ENCODE measurements at places on chromosomes 5 and 9.

GRCh38 chr9:126306071-126306647 is 20.5 kb upstream of the MVB12B start:
- no peak for DNase-seq

GRCh38 chr5:110736753-110737152 is 2.1 kb upstream of the SLC25A46 start:
- DNase-seq: no peak

DNA sequence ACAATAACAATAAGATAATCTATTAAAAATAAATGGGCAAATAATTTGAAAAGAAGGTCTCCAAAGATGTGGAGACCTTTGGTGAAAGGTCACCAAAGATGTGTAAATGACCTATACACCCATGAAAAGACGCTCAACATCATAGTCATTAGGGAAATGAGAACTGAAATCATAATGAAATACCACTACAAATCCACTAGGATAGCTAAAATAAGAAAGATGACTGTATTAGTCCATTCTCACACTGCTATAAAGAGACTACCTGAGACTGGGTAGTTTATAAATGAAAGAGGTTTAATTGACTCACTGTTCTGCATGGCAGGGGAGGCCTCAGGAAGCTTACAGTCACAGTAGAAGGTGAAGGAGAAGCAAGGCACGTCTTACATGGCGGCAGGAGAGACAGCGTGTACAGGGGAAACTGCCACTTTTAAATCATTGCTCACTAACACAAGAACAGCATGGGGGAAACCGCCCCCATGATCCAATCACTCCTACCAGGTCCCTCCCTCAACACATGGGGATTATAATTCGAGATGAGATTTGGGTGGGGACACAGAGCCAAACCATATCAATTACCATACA is 339.6 kb downstream of the ENC1 start:
- DNase-seq: no peak

DNA sequence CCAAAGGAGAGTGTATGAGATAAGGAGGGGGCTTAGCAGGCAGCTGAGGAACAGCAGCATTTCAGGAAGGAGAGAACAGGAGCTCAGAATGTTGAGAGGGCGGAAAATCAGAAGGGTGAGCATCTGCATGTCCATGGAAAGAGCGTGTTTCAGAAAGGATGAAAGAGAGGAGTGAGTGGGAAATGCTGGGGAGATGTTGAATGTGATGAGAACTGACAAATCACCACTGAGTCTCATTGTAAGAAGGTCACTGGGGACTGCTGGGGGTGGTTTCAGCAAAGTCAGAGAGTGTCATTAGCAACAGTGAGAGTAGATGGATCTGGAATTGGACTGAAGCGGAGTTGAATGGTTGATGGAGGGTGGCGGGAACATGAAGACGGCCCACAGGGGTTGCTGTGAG is 65.8 kb downstream of the ANKRD33B start:
- DNase-seq: no peak

DNA sequence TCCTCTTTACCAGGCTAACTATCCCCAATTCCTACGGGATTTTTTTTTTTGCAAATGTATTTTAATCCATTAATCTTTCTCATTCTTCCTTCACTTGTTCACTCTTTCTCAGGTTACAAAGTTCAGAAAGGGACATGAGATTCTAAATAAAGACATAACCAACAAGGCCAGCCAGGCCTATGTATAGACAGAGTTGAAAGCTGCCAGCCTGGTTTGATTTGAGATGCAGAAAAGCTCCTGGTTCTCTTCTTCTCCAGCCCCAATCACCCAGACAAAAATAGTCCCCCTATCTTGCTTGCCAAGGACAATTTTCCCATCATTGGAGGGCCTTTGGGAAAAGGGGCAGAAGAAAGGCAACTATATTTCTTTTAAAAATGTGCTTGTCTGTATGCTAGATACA is 398.8 kb downstream of the NFIB start:
- no peak for DNase-seq

GRCh38 chr9:89001917-89002540 is 10.8 kb downstream of the S1PR3 start:
- no peak for DNase-seq

DNA sequence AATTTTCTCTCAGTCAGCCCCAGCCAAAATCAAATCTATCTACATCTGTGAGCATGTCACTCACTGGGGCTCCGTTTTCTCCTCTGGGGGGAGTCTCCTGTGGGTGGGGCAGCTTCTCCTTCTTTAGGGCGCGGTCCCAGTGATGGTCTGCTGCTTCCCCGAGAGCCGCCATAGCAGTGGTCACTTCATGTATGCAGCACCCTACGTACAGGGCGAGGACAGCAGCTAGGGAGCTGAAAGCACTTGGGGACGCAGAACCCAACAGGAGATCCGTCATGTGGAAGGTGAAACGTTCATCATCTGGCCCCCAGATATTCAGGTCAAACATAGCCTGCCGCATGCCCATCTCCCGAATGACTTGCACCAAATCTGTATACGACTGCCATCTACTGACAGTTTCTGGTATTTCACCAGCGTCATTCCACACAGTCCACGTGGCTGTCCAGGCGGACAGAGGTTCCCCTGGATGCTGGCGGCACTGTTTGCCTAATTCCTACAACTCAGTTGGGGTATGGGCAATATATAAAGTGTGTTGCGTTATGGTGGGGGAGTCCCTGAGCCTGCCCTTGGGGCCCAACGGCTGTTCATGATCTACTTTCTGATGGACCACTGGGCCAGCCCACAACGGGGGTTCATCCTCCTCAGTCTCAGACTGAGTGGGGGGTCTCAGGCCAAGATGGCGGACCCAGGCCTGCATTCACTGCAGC is 795.0 kb downstream of the EFNA5 start:
- DNase-seq: peak; percentile 46

- DNase-seq: no peak
Measured at GRCh38 chr9:90789862-90790261, 11.8 kb upstream of the SYK start.

DNA sequence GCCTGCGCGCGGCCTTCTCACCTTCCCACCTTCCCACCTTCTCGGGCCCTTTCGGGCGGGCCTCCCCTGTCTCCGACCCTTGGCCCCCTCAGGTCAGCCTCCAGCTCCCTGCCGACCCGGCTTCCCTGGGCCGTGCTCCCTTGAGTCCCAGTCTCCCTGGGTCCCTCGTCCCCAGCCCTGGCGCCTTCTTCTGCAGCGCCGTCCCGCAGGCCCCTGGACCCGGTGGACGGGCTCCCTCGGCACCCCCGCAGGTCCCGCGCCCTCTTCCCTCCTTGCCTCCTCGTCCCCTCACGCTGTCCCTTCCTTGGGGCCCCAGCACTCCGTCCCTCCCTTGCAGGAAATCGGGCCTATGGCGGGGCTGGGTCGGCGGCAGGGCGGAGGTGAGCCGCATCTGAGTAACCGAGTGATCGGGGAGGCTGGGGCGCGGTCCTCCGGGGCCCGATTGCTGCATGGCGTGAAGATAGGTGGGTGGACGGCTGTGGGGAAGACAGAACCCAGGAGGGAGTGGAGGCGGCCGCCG is 7.6 kb downstream of the ARPC5L start:
- DNase-seq: peak; percentile 76

GRCh38 chr5:5939759-5940370 is 438.5 kb downstream of the MED10 start:
- DNase-seq: no peak

DNA sequence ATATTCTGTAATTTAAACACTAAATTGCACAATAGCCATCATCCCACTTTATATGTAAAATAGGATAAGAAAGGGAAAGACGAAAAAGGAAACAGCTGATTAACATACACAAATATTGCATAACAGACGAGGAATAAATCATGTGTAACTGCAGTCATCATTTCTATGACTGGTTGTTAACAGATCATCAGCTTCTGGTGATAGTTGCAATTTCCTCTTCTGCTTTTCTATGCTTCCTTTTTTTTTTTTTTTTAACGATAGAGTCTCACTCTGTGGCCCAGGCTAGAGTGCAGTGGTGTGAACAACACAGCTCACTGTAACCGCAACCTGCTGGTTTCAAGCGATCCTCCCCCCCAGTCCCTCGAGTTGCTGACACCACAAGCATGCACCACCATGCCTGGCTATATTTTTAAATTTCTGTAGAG is 22.5 kb upstream of the JAKMIP2 start:
- no peak for DNase-seq

DNA sequence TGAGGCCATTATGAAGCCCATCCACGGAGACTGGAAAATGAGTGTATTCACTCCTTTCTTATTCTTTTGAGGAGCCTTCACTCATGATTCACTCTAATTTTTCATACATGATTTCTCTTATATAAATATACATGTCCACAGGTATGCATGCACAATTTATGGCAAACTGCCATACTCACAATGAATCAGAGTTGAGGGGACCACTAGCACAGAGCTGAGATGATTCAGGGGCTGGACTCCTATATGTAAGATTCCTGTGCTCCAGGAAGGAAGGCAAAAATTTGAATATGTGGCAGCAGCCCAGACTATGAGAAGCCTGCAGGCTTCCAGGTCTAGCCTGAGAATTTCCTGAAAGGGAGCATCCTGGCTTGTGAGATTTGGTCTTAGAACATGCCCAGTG is 484.6 kb downstream of the PRELID2 start:
- DNase-seq: peak; percentile 19

GRCh38 chr5:65800775-65801174 is 78.8 kb downstream of the NLN start:
- DNase-seq: no peak

DNA sequence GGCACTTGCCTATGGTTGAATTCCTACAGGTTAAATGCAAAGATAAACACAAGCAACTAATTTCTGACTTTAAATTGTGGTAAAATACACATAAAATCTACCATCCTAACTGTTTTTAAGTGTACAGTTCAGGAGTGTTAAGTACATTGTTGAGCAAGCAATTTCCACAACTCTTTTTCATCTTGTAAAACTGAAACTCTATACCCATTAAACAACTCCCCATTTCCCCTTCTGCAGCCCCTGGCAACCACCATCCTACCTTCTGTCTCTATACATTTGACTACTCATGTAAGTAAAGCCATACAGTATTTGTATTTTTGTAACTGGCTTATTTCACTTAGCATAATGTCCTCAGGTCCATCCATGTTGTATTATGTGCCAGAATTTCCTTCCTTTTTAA is 38.5 kb upstream of the STX17 start:
- no peak for DNase-seq

DNA sequence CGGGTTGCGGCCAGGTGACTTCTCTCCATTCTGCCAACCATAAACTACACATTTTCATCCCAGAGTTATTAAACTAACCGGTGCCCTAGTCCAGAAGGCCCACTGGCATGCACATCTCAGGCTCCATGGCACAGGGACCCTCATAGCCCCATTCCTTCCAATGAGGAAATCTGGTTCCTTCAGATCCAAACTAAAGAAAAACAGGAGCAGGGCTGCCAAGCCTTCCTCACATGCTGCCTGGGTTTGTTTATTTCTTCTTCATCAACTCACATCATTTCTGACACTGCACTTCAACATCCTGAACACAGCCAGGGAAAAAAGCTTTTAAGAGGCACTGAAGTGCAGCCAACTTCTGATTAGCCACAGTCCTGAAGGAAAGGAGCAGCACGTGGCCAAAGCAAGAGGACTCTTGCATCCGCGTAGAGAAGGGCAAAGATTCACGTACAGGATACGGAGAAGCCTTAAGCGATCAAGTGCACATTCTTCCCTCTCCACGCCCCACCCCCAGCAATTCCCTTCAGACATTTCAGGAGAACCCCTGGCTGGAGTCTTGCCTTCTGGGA is 22.5 kb downstream of the LHFPL2 start:
- DNase-seq: peak; percentile 56

GRCh38 chr5:126358525-126358924 is 64.7 kb upstream of the GRAMD2B start:
- no peak for DNase-seq

DNA sequence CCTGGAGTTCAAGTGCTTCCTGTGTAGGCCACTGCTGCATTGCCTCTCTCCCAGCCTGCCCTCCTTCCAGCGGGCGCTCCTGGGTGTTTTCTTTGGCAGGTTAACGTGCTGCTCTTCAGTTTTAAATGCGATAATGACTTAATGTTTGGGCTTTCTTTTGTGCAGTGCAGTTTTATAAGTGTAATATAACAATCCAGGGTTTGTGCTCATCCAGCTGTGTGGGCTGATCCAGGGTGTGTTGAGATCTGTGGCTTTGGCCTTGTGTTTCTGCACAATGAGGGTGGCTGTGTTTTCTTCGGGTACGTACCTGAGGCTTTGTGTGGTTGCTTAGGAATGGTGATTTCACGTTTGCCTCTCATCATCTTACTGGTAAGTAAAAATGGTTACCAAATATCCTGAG is 50.6 kb downstream of the PCSK5 start:
- DNase-seq: no peak

DNA sequence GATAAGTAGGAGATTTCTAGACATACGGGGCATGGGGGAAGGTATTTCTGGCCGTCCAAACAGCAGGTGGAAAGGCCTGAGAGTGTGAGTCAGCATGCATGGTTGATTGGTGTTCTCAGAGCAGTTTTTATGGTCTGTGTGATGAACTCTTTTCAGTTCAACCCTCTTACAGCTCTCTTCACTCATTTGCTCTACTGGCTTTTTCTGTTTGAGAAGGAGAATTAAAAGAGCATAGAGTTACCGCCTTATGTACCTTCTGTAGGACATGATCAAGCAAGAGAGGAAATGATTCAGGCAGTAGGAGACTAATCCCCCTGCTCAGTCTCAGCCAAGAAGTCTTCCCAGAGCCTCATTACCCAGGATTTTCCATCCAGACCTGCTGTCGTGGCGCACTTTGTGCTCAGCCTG is 92.4 kb downstream of the PRDM6 start:
- peak; percentile 37 for DNase-seq

- DNase-seq: peak; percentile 78
Measured at GRCh38 chr9:108056805-108057386, 567.3 kb upstream of the KLF4 start.

DNA sequence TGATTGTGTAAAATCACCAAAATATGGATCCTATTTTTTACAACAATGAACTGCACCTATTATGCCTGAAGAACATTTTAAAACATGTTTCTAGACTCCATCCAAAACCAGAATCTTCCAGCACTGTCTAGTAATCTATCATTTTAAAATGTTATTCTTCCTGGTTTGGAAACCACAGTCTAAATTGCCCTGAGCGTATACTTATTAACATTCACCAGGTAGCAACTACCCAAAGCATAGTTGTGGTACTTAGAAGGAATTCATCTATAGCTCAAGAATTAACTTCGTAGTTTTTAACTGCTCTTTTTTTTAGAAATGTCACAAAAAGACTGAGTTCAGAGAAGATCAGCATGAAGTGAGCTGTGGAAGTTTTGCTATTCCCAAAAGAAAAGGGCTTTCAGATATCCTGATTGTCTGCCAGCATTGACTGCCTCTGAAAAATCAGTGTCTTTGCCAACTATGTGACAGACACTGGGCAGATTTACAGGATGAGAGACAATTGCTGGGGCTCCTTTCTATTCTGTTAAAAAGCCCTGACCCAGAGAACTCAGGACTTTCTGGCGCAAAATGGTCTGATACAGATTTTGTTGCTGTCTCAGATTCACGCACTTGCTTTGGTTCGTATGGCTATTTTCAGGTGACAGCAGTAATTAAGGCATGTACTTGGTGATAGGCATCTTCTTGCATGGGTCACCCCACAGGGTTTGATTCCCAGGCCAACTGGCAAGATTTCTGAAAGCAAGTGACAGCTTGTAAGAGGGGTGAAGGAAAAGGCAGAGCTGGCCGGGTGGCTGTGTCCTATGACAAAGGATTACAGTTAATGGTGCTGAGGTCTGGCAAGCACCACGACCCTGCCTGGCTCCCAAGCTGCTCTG is 152.5 kb upstream of the RAI14 start:
- no peak for DNase-seq
